Panc1 (cell line): ENCODE measurements at places on chromosomes 1 and 21.

- no peak for DNase-seq
Measured at GRCh38 chr1:102098536-102098935, 101.8 kb upstream of the OLFM3 start.

DNA sequence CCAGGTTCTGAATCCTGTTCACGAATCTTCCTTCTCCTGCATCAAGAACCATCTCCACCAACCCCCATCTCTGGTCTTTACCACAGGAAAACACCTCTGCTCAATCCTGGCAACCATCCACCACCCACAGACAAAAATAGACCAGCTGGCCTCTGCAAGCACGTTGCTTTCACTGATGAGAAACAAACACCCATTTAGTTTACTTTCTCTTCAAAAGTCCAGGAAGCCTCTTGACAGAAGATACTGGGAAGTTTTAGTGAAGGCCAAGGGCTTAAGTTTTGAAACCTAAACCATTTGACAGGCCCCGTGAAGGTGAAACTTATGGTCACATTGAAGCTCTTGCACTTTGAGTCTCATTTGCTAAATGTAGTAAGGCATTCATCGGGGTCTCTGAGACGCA, 122.6 kb upstream of the PPP2R5A start:
- DNase-seq, result no peak

DNA sequence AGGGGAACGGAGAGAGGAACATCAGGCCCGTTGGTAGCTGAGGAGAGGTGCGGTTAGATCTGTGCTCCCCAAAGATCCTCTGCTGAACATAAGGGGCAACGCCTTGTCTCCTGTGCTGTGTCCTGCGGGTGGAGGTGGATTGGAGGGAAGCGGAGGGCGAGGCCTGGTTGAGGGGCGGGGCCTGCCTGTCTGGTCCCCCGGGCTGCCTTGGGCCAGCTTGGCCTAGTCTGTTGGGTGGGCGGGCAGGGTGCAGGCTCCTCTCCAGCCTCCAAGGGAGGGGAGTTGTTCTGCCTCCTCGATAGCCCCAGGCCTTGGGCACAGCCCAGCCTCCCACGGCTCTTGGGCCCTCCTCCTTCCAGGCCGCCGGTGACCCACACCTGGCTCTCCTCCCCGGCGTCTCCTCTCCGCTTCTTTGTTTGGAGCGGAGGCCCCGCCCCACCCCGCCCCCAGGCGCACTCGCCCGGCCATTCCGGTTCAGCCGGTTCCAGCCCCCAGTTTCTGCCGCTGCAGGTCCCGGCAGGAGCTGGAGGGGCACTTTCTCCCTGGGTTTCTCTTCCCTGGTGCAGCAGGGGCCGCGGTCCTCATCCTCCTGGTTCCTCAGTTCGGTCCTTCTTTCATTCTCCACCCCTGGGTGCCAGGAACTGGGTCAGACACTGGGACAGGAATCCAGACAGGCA, 19.4 kb downstream of the PTPRF start:
- no peak for DNase-seq

- DNase-seq, result no peak
Measured at GRCh38 chr1:202121006-202121405, 1.7 kb upstream of the GPR37L1 start.

- DNase-seq, result no peak
Measured at GRCh38 chr1:176469450-176470010, 6.6 kb downstream of the PAPPA2 start.
